HT1080 (cell line): ENCODE measurements at places on chromosomes 3 and 15. TPM values are rescaled to one million over a fixed set of nuclear protein-coding genes. Genes with fewer than 3 reads are reported as not detected.

GRCh38 chr3:161070252-161070930, 34.8 kb downstream of the B3GALNT1 start:
- DNase-seq = peak; percentile 61

DNA sequence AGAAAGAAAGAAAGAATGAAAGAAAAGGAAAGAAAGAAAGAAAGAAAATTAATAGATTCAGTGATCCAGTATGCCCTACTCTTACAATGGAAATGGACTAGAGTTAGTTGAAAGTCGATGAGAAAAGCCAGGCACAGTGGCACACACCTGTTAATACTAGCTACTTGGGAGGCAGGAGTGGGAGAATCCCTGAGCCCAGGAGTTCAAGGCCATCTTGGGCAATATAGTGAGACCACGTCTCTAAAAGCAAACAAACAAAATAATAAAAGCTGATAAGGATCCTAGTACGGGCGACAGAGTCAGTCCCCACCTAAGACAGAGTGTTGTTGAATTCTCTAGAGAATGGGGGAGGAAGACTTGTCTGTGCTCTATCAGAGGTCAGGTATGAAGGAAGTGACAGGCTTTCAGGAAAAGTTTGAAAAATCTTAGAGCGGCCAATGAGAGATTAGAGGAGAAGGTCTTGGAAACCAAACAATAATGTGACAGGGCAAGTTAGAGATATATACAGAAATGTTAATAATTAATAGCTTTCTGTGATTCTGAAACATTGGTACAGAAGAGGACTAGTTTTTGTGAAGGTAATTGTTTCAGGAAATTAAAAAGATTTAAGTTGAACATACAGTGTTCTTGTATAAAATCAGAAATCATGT, 117.9 kb upstream of the PTX3 start:
- no peak for DNase-seq

Gene GOLGA8S
- not detected in 2 replicates for total RNA-seq

GRCh38 chr3:79516795-79517194, 251.0 kb downstream of the ROBO1 start:
- DNase-seq = peak; percentile 47

Gene CTXN2
- total RNA-seq = not detected in 2 replicates

Gene ANKUB1
- not detected in 2 replicates for total RNA-seq

- no peak for DNase-seq
Measured at GRCh38 chr3:14849638-14850230, 31.0 kb downstream of the FGD5 start.
